BE2C (cell line): ENCODE measurements at places on chromosomes 12 and 14.

GRCh38 chr14:75182821-75183220, 6.4 kb upstream of the TMED10 start:
- DNase-seq: no peak

- no peak for DNase-seq
Measured at GRCh38 chr14:43983721-43984120, 523.4 kb downstream of the FSCB start.

GRCh38 chr14:33646692-33647260, 304.1 kb downstream of the EGLN3 start:
- DNase-seq: no peak

- DNase-seq: no peak
Measured at GRCh38 chr14:99569725-99570543, 34.1 kb downstream of the CCDC85C start.

GRCh38 chr14:23629204-23629603, 7.0 kb upstream of the DHRS2 start:
- DNase-seq: no peak

DNA sequence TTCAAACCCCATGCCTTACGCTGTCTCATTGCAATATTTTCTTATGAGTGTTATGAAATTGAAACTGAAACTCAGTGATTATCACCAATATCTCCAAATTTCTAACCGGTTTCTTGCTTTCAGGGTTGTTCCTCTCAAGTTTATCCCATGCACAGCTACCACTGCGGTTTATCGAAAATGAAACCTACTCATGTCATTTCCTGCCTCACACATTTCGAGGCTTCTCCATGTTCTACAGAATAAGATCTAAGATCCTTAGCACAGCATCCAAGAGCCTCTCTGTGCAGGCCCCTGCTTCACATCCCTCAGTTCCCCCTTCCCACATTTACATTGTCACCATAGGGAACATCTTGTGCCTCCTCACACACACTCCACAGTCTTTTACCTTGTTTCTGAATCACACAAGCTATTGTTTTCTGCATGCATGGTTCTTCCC, 45.5 kb upstream of the FAR2 start:
- DNase-seq: no peak

- no peak for DNase-seq
Measured at GRCh38 chr12:106195621-106196027, 52.2 kb downstream of the CKAP4 start.
